PC-9 (cell line): ENCODE measurements at places on chromosomes 12 and 14.
A peak's percentile ranks its signal among the peaks of the same experiment; 100 is the strongest.

DNA sequence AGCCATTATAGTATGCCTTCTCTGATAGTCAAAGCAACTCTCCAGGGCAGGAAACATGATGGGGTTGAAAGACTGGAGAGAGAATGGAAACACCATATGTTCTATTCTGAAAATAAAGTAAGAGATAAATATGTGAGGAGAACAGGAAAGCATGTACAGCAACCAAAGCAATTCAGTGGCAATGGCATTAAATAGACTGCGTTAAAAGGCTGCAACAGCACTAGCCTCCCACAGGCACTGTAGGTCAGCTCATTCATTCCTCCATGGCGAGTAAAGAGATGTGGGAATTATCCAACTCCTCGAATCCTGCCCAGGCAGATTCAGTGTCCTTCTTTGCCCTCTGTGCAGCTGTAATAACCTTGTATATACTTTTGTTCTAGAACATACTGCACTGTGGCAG, 43.8 kb downstream of the ANO6 start:
- DNase-seq = no peak

DNA sequence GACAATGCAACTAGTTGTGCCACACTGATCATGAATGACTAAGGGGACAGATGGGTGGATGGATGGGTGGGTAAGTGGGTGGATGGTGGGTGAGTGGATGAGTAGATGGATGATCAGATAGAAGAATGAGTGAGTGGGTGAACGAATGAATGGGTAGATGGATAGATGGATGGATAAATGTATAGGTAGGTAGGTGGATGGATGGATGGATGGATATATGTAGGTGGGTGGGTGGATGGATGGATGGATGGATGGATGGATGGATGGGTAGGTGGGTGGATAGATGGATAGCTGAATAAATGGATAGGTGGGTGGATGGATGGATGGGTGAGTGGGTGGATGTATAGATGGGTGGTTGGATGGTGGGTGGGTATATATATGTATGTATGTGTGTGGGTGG, 348.8 kb upstream of the FKBP4 start:
- DNase-seq = no peak

GRCh38 chr12:47068539-47068938, 10.9 kb upstream of the PCED1B start:
- DNase-seq = no peak

DNA sequence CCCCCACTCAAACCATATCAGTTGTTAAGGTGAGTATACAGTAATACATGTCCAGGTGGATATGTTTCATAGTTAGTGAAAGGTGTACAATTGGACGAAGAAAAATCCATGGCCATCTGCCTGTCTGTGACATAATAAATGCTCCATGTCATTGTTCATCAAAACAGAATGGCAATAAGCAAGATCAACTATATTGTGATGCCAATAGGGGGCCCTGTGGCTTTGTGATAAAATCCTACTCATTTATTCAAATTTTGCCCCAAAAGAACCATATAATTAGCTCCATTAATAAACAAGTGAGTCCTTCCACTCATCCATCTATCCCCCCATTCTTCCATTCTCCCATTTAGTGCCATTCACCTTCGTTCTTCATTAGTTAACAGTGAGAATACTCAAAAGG, 102.0 kb downstream of the MGST1 start:
- no peak for DNase-seq

DNA sequence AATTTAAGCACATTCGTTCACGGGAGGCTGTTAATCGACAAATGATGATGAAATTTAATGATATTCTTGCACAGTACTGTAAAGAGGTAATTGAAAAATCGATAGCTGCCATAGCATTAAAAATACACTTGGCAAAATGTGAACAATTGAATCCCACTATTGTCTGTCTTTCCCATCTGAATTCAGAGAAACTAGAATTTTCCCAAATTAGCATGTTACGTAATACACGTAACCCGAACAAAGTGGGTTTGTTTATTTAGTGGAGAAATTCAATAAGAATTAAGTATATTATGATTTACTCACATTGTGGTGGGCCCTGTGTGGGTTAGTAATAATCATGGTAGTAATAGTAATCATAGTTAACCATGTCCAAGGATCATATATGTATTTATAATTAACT, 31.9 kb downstream of the DNAH10 start:
- DNase-seq = no peak

- peak; percentile 78 for DNase-seq
Observed at GRCh38 chr12:108832730-108833354, 24.5 kb downstream of the SSH1 start.

GRCh38 chr12:51626115-51626514, 35.1 kb downstream of the SCN8A start:
- no peak for DNase-seq

- no peak for DNase-seq
Observed at GRCh38 chr12:91813701-91814100, 331.9 kb downstream of the BTG1 start.

- no peak for DNase-seq
Observed at GRCh38 chr14:100901391-100902183, 1.9 kb downstream of the RTL1 start.
